ENCODE measurements at places on chromosomes 1 and 21. TPM values are rescaled to one million over a fixed set of nuclear protein-coding genes. Genes with fewer than 3 reads are reported as not detected.

DNA sequence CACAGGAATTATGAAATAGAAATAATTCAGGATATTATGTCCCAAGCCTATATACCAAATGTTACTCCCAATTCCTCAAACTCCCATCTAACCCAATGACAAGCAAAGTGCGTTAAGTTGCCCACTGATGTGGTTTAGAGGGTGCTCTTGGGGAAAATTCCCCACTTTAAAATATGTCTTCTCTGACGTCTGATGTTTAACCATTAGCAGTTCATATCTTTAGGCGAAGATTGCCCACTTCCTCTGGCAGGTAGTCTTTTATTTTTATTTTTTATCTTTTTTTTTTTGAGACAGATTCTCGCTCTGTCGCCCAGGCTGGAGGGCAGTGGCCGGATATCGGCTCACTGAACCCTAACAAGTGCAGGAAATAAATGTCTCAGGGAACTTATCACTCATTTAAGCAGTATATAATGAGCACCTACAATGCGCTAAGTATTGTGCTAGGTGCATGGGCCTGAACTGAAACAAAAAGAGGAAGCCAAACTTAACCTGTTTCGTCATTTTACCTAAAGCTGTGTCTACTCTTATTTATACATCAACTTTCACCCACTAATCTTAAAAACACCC, 1.3 kb upstream of the LYST start:
- DNase-seq, result no peak

The PTPN22 gene
- total RNA-seq, result 14.1 TPM

The FAM163A gene
- total RNA-seq, result not detected

The TAS1R3 gene
- total RNA-seq, result 0.65 TPM

GRCh38 chr1:89081005-89081404, 16.0 kb upstream of the GBP1 start:
- DNase-seq, result no peak

DNA sequence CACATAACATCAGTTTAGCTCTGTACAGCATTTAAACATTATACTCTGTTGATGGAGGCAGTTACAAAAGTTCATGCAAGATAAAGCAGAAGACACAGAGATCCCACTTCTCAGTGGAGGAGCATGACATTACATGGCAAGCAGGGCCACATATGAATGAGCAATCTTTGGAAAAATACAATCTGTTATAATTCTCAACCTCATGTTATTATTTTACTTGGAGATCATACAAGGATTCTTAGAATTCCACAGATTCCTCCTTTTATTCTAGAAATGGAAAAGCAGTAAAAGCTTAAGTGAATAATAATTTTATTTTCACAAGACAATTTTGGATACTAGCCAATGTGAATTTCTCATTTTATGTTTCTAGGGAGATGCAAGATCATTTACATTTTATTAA, 66.6 kb downstream of the IFI44 start:
- DNase-seq, result no peak

GRCh38 chr1:92662048-92662447, 122.9 kb downstream of the EVI5 start:
- no peak for DNase-seq

DNA sequence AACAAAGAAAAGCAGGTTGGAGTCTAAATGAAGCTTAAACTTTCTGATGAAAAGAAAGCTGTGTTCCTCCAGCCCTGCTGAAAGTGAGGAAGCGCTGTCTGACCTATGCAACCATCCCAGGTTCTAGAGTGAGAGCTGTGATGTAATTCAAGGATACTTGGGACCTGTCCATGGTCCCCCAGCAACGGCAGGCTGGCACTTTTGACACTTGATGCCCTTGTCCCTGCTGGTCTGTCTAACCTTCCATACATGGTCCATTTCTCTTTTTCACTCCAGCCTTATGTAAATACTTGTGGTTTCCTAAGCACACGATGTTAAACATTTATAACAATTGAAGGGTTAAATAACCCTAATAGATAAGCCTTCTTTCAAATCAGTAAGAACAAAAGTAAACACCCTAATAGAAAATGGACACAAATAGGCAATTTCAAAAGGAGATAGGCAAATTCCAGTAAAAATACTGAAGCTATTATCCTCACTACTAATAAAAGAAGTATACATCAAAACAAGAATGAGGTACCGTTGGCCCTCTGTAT, 17.7 kb upstream of the KDM4A start:
- no peak for DNase-seq

GRCh38 chr1:29542548-29542947, 306.2 kb downstream of the PTPRU start:
- no peak for DNase-seq

The ECM1 gene
- 16.9 TPM for total RNA-seq

GRCh38 chr1:184494929-184495328, 108.1 kb downstream of the C1orf21 start:
- DNase-seq, result no peak

GRCh38 chr1:52368383-52369172, 2.6 kb upstream of the CC2D1B start:
- DNase-seq, result peak; percentile 77

- DNase-seq, result peak; percentile 27
These were observed 43.0 kb downstream of the TRIM11 start for GRCh38 chr1:228363686-228364067.

GRCh38 chr1:186152227-186152619, 222.8 kb downstream of the TPR start:
- no peak for DNase-seq

The GLIS1 gene
- total RNA-seq, result not detected

DNA sequence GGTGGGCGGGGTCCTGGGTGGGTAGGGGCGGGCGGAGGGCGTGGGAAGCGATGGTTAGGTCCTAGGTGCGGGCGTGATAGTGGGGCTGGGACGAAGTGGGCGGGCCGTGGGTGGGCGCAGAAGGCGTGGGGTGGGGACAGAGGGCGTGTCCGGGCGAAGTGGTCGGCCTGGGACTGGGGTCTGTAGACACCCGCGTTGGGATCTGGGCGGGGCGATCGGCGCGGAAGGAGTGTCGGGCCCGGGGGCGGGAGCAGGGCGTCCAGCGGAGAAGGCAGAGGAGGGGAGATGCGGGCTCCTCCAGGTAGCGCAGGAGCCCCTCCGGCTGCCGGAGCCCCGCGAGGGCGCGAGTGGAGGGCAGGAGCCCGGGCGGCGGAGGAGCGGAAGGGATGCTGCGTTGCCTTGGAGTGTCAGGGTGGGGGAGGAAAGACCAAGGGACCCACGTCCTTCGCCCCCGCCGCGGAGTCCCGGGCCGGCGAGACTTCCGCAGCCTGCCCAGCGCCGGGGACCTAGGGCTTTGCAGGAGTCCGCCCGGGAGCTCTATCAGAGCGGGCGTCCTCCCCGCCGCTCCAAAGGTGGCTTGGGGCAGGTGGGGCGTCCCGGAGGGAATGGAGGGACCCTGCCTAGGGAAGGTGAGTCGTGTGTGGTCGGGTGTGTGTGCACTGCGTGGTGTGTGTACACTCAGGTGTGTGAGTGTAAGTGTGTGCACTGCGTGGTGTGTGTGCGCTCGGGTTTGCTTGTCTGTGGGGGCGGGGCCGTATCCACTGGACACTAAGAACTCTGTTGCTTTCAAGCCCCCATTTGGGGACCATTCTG, 27.0 kb upstream of the PRSS38 start:
- peak; percentile 87 for DNase-seq

DNA sequence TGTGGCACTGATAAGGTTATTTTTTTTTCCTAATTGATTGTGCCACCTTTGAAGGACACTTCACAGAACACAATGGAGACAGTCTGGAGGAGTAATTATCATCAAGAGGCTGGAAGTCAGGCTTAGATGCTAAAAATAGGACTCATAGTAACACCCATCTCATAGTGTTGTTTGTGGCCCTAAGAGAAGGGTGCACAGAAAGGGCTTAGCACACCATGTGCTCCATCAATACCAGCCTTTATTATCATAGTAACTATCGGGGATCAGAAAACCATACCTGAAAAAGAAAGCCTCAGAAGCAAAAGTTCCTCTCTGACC, 11.9 kb downstream of the NIPAL3 start:
- DNase-seq, result no peak

DNA sequence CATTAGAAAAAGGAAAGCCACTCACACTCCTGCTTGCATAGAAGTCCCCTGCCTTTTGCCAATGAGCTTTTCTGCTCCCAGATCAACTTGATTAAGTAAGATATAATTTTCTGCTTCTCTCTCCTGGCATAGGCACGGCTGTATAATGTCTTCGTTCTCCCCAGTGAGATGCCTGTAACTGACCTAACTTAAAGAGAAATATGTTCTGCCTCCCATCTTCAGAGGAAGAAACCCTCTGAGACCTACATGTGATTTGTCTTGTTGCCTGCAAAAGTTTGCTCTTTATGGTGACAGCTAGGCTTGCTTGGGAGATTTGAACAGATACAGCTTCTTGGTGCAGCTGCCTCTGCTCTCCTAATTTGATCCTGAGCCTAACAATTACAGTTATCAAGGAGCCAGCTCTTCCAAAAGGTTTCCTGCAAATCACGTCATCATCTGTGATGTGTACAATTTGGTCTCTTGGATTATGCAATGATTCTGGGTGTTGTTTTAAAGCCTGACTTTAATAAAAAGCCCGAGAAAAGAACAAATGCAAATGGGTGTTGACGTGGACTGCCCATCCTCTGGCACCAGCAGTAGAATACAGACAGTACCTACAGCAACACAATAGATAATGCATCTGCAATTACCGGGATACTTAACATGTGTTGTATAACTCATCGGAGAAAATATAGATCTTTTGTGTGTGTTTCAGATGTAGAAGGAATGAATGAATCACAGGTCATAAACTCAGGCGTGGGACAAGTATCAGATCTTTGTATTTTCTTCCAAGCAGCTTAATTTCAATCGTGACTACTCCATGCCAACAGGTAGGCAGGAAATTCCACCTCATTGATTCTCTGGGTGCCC, 76.2 kb upstream of the KAZN start:
- DNase-seq, result no peak

The IGSF8 gene
- total RNA-seq, result 35.9 TPM

The HCN3 gene
- total RNA-seq, result 4.2 TPM

GRCh38 chr1:30014031-30014430, 709.4 kb downstream of the MATN1 start:
- DNase-seq, result no peak

GRCh38 chr1:27760426-27760825, 12.6 kb upstream of the STX12 start:
- DNase-seq, result no peak

GRCh38 chr21:32406405-32406804, 6.1 kb upstream of the EVA1C start:
- DNase-seq, result no peak

The AQP10 gene
- total RNA-seq, result 0.47 TPM

The PRAMEF12 gene
- total RNA-seq, result not detected

DNA sequence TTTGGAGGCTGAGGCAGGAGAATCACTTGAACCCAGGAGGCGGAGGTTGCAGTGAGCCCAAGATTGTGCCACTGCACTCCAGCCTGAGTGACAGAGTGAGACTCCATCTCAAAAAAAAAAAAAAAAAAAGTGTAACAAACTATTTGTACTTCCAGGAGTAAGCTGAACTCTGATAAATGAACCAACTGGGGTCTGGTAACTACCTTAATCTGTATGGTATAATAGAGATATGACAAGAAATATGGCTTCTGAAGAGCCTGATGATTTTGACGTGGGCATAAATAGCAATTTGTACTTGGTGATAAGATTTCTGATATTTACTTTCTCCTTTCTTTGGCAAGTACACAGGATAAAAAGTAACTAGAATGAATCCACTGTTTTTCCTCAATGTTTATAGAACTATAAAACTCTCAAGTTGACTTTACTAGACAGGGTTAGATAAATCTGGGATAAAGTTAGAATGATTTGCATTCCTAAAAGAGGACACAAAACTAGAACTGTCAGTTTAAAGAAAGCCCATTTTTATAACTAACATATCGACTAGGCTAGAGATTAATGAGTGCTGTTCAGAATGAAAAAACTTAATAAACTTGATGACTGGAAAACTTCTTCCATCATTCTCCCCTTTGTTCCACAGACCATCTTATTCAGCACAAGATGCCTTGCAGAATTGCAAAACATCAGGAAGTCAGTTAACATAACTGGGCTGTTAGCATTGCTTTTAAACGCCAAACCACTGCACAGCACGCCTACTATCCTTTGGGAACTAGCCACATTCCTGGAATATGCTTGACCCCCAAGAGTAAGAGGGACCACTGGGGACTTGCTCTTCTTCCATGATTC, 51.5 kb upstream of the EDARADD start:
- no peak for DNase-seq

DNA sequence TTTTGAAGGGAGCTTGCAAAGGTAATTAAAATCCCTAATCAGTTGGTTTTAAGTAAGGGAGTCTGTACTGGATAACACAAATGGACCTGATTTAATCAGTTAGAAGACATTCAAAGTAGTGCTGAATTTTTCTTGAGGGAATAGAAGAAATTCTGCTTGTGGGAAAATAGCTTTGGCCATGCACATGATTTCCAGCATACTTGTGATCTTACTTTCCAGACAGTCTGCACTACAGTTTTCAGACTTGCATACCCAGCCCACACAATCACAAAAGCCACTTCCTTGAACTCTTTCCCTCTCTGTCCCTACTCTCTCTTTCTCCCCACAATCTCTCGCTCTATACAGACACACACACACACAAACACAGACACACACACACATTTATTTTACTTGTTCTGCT, 852.1 kb downstream of the PLA2G4A start:
- DNase-seq, result no peak

GRCh38 chr21:34583926-34584563, 30.9 kb downstream of the RCAN1 start:
- DNase-seq, result no peak

GRCh38 chr1:47280142-47280541, 33.8 kb downstream of the STIL start:
- no peak for DNase-seq

DNA sequence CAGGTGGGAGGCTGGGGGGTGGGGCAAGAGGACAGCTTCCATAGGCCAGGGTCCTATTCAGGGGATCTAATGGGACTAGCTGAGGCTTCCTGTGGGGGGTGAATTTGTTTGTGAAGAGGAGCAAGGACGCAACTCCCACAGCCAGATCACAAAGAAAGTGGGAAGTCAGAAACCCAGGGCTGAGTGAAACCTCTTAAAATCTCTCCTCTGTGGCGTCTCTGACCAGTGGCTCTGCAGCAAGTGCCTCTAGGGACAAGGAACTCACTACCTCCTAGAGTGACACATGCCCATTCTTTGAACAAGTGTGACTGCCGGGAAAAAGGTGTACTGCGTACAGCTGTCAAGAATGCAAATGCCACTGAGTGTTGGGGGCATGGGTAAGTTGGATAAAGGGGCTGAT, 187.9 kb downstream of the HIVEP3 start:
- DNase-seq, result no peak

DNA sequence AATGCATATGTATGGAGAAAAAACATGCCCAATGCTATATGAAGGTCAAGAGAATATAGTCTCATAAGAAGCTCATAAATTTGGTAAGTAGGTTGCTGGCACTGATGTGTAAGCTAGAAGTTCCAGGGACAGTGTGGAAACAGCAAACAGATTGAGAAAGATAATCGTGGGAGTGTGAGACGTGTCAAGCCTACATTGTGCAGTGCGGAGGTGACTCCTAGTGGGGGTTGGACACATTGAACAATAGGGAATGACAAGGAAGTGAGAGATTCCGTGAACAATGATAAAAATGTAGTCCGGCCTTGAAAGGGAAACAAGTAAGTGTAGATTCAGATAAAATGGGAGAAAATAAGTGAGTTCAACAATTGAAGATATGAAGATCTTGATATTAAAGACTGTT, 788.4 kb upstream of the PRMT6 start:
- DNase-seq, result no peak

GRCh38 chr1:95085376-95085775, 12.6 kb upstream of the ALG14 start:
- no peak for DNase-seq

Data from lower lobe of right lung (tissue), 2 donors.